ENCODE measurements at places on chromosomes 1 and 21. TPM values are rescaled to one million over a fixed set of nuclear protein-coding genes. Genes with fewer than 3 reads are reported as not detected.

- peaks cover 2% of the 10 kb centered on the region for H3K36me3 ChIP-seq
- H3K27ac ChIP-seq: no peak overlapping the region
- H3K4me3 ChIP-seq: no peak overlapping the region
- H3K27me3 ChIP-seq: peaks cover 4% of the 10 kb centered on the region
- DNase-seq: no peak
- peaks cover 18% of the 10 kb centered on the region for H3K4me1 ChIP-seq
These were observed 68.4 kb upstream of the IPO9 start for GRCh38 chr1:201760516-201760915.

The GABRD gene
- total RNA-seq: not detected

- H3K27ac ChIP-seq: peak overlapping the region; percentile 12
- H3K4me1 ChIP-seq: peaks cover 84% of the 10 kb centered on the region
- no peak for DNase-seq
- no peaks in the 10 kb centered on the region for H3K27me3 ChIP-seq
- peak overlapping the region; percentile 24 for H3K4me3 ChIP-seq
- H3K36me3 ChIP-seq: no peaks in the 10 kb centered on the region
These were observed 5.7 kb downstream of the SZRD1 start for GRCh38 chr1:16372535-16373285.

The KPRP gene
- total RNA-seq: not detected

The SFN gene
- 0.47 TPM for total RNA-seq

- no peak for DNase-seq
- no peak overlapping the region for H3K27ac ChIP-seq
- H3K36me3 ChIP-seq: peaks cover 45% of the 10 kb centered on the region
- no peak overlapping the region for H3K4me3 ChIP-seq
- H3K4me1 ChIP-seq: peaks cover 13% of the 10 kb centered on the region
- H3K27me3 ChIP-seq: no peaks in the 10 kb centered on the region
These were observed 34.4 kb downstream of the SPRTN start for GRCh38 chr1:231372501-231372900.

DNA sequence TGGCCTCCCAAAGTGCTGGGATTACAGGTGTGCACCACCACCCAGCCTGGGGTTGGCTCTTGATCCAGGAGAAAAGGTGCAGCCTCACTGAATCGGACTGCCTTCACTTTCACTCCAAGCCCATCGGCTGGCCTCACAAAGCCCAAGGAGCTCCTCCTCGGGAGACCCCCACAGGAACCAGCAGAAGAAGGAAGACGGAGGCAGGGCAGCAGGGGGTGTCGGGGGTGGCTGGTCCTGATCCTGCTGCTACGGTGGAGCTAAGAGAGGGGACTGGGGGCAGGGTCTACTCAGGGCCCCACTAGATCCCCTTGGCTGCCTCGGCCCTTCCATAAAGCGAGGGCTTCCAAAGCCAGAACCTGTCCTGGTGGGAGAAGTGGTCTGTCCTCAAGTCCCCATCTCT is 93.9 kb downstream of the STUM start:
- H3K36me3 ChIP-seq: no peaks in the 10 kb centered on the region
- peaks cover 69% of the 10 kb centered on the region for H3K4me1 ChIP-seq
- no peaks in the 10 kb centered on the region for H3K27me3 ChIP-seq
- peak overlapping the region; percentile 92 for H3K27ac ChIP-seq
- no peak overlapping the region for H3K4me3 ChIP-seq

The PPIAL4G gene
- 2.6 TPM for total RNA-seq

DNA sequence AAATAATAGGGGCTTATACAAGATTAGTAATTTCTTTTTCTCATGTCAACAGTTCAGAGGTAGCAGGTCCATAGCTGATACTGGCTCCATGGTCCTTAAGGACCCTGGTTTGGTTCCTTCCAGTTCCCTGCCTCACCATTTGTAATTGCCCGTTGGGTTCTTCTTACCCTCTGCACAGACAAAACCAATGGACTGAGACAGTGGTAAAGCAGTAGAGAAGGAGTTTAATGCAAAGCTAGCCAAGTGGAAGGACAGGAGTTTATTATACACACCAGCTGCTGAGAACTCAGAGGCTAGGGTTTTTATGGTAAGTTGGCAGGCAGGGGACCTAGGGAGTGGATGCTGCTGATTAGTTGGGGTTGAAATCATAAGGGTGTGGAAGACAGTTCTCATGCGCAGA is 35.9 kb upstream of the AXDND1 start:
- H3K27me3 ChIP-seq: no peaks in the 10 kb centered on the region
- peaks cover 28% of the 10 kb centered on the region for H3K4me1 ChIP-seq
- H3K36me3 ChIP-seq: peaks cover 21% of the 10 kb centered on the region
- no peak overlapping the region for H3K4me3 ChIP-seq

The C8A gene
- total RNA-seq: not detected

DNA sequence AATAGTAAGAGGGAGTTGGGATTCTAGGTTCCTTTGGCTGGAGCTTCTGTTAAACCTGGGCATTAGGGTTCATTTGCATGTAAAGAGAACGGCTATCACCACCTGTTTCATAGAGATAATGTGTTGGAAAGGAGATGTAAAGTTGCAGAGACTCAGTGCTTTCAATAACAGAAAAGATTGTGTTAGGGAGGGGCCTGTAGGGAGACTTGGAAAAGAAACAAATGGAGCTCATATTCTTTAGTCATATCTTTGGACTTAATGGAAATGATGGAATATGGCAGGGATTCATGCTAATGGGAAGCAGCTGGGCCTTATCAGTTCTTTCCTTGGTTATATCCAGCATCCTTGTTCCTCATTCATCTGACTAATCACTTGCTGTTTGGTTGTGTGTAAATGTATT is 144.9 kb downstream of the CD247 start:
- H3K4me3 ChIP-seq: no peak overlapping the region
- DNase-seq: no peak
- H3K36me3 ChIP-seq: peaks cover 67% of the 10 kb centered on the region
- H3K27me3 ChIP-seq: no peaks in the 10 kb centered on the region

DNA sequence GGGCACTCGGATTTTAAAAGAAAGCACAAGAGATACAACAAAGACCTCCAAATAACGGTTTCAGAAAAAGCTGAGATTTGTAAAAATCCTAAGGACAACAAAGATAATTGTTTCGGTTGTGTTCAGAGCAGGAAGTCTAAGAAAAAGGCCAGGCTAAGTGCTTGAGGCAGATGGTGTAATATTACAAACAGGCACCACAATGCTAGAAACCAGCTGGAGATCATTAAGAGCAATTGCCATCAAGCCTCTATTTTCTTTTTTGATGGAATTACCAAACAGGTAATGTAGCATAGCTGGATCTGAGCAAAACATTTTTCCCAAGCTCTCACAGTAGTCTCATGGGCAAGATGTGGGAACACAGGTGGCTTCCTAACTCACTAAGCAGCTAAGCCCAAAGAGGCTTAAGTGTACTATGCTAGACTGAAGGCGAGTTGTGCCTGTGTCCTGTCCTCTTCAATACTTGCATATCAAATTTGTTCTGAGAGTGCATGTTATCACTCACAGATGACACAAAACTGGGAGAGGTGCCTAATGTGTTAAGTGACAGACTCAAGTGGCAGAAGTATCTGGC is 161.6 kb downstream of the GLUL start:
- H3K27me3 ChIP-seq: no peaks in the 10 kb centered on the region
- no peak overlapping the region for H3K4me3 ChIP-seq
- no peak overlapping the region for H3K27ac ChIP-seq
- peaks cover under 1% of the 10 kb centered on the region for H3K4me1 ChIP-seq

The OR2T35 gene
- not detected for total RNA-seq

The GJC2 gene
- total RNA-seq: 2.6 TPM

DNA sequence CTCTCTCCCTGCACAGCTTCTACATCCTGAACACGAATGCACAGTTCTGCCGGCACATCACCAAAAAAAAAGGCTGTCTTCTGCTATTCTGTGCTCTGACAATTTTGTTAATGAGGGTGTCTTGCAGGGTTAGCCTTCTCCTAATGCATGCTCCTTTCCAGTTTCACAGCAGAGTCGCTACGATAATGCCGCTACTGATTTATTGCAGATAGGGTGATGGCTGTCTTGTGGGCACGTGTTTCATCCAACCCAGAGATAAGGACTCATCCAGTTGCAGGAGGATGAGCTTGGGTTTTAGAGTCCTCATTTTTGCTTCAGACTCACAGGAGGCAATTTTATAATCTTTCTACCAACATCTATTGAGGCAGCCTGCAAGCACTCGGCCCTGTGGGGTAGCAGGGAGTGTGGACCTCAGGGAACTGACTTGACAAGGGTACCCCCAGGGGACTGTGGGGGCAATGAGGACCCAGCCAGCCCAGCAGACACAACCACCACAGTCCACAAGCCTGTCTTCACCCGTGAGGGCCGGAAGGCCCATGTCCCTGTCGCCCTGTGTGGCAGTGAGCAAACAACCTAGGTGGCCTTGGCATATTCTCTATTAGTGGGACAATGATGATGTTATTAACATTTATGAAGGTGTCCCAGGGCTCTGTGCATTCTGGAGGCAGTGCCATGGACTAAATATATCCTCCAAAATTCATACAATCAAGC is 15.4 kb upstream of the UTS2 start:
- no peaks in the 10 kb centered on the region for H3K4me1 ChIP-seq
- DNase-seq: no peak
- no peak overlapping the region for H3K27ac ChIP-seq
- H3K4me3 ChIP-seq: no peak overlapping the region
- no peaks in the 10 kb centered on the region for H3K36me3 ChIP-seq

DNA sequence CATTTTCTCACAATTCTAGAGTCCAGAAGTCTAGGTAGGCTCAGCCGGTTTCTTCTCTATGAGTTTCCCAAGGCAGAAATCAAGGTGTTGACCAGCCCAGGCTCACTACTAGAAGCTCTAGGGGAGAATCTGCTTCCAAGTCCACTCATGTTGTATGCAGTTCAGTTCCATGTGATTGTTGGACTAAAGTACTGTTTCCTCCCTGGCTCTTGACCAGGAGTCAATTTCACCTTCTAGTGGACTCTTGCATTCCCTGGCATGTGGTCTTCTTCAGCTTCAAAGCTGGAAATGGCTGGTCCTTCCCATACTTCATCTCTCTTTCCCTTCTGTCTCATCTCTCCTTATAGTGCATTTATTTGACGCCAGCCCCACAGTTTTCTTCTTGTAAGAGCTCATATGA is 153.4 kb downstream of the KCNT2 start:
- no peak overlapping the region for H3K27ac ChIP-seq
- H3K4me3 ChIP-seq: no peak overlapping the region
- H3K36me3 ChIP-seq: no peaks in the 10 kb centered on the region
- no peak for DNase-seq

GRCh38 chr1:193416226-193417024 is 230.0 kb upstream of the B3GALT2 start:
- peaks cover 19% of the 10 kb centered on the region for H3K4me1 ChIP-seq
- no peak overlapping the region for H3K4me3 ChIP-seq
- DNase-seq: no peak

The AMY1B gene
- not detected for total RNA-seq

GRCh38 chr1:3282186-3282585 is 172.3 kb upstream of the ARHGEF16 start:
- no peak overlapping the region for H3K27ac ChIP-seq
- peaks cover 9% of the 10 kb centered on the region for H3K27me3 ChIP-seq
- no peaks in the 10 kb centered on the region for H3K36me3 ChIP-seq
- H3K4me3 ChIP-seq: no peak overlapping the region

- peaks cover 13% of the 10 kb centered on the region for H3K36me3 ChIP-seq
- peaks cover 9% of the 10 kb centered on the region for H3K27me3 ChIP-seq
- no peak for DNase-seq
- H3K27ac ChIP-seq: no peak overlapping the region
- H3K4me1 ChIP-seq: peaks cover 38% of the 10 kb centered on the region
These were observed 81.3 kb upstream of the SELENON start for GRCh38 chr1:25718732-25719131.

GRCh38 chr1:223810586-223810985 is 35.2 kb downstream of the TP53BP2 start:
- H3K4me1 ChIP-seq: peaks cover 28% of the 10 kb centered on the region
- H3K27ac ChIP-seq: no peak overlapping the region
- no peak overlapping the region for H3K4me3 ChIP-seq
- no peak for DNase-seq
- H3K36me3 ChIP-seq: peaks cover 65% of the 10 kb centered on the region
- H3K27me3 ChIP-seq: no peaks in the 10 kb centered on the region

DNA sequence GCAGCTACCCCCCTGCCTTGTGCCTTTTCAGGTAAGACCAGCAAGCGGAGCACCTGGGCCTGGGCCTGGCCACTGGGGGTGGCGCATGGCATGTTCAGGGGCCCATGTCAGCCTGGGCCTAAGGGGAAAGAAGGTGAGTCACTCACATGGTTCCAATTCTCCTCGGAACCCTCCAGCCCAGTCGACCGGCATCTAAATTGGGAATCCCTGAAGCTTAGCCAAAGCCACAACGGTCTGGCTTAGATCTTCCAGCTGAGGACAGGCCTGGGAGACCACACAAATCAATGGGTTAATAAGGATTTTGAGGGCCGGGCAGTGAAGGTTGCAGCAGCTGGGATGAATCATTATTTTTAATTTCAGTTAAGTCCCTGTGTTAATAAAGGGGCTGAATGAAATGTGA is 145.1 kb upstream of the SMYD2 start:
- no peak overlapping the region for H3K4me3 ChIP-seq
- no peaks in the 10 kb centered on the region for H3K36me3 ChIP-seq
- H3K27me3 ChIP-seq: no peaks in the 10 kb centered on the region
- no peak overlapping the region for H3K27ac ChIP-seq

GRCh38 chr1:228885845-228886244 is 150.6 kb downstream of the RHOU start:
- H3K27ac ChIP-seq: no peak overlapping the region
- DNase-seq: no peak
- H3K4me1 ChIP-seq: peaks cover 14% of the 10 kb centered on the region
- H3K4me3 ChIP-seq: no peak overlapping the region

DNA sequence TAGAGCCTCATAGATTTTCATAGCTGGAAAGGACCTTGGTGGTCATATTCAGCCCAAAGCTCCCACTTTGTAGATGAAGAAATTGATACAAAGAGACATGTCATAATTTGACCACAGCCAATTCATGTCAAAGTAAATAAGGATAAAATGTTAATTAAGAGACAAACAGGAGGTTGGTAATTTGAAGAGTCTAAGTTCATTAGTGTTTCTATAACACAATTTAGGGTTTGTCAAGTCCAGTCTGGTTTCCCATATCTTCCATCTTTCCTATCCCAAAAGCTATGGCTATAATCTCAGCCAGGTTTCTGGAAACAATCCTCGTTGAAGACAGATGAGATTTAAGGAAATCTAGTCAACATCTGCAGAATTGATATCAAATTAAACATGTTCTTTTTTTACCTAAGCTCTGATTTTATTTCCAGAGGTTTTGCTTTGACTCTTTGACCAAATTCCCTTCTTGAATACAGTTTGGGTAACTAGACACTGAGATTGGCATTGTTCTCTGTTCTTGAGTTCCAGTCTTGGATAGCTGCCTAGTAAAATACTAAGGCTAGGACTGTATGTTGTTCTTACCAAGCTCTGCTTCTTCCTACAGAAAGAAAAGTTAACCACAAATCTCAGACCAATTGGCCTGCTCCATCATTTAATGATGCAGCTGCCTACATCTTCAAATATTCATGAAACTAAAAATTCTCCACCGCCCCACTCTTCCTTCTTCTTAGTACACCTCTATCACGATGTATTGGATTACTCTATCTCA is 62.0 kb downstream of the SLC44A5 start:
- H3K27me3 ChIP-seq: peaks cover 12% of the 10 kb centered on the region
- no peak for DNase-seq
- H3K4me3 ChIP-seq: no peak overlapping the region
- no peak overlapping the region for H3K27ac ChIP-seq

GRCh38 chr1:87356591-87356990 is 27.9 kb downstream of the LMO4 start:
- no peaks in the 10 kb centered on the region for H3K4me1 ChIP-seq
- H3K36me3 ChIP-seq: peaks cover 2% of the 10 kb centered on the region
- no peak overlapping the region for H3K27ac ChIP-seq
- H3K4me3 ChIP-seq: no peak overlapping the region
- H3K27me3 ChIP-seq: no peaks in the 10 kb centered on the region

The KCNE2 gene
- total RNA-seq: not detected

The TEDDM1 gene
- total RNA-seq: not detected

The AQP10 gene
- total RNA-seq: not detected

- no peak for DNase-seq
- H3K4me3 ChIP-seq: no peak overlapping the region
- no peaks in the 10 kb centered on the region for H3K36me3 ChIP-seq
- H3K4me1 ChIP-seq: no peaks in the 10 kb centered on the region
These were observed 1.7 kb downstream of the ATP1A2 start for GRCh38 chr1:160117300-160117699.
